Liver (tissue), 10 donors: ENCODE measurements at places on chromosomes 12 and 14.
A peak's percentile ranks its signal among the peaks of the same experiment; 100 is the strongest.

GRCh38 chr14:73660511-73660910, 15.7 kb downstream of the DNAL1 start:
- no peak overlapping the region for H3K4me3 ChIP-seq
- no peaks in the 10 kb centered on the region for H3K36me3 ChIP-seq
- DNase-seq: no peak
- no peak overlapping the region for H3K27ac ChIP-seq
- no peaks in the 10 kb centered on the region for H3K27me3 ChIP-seq

DNA sequence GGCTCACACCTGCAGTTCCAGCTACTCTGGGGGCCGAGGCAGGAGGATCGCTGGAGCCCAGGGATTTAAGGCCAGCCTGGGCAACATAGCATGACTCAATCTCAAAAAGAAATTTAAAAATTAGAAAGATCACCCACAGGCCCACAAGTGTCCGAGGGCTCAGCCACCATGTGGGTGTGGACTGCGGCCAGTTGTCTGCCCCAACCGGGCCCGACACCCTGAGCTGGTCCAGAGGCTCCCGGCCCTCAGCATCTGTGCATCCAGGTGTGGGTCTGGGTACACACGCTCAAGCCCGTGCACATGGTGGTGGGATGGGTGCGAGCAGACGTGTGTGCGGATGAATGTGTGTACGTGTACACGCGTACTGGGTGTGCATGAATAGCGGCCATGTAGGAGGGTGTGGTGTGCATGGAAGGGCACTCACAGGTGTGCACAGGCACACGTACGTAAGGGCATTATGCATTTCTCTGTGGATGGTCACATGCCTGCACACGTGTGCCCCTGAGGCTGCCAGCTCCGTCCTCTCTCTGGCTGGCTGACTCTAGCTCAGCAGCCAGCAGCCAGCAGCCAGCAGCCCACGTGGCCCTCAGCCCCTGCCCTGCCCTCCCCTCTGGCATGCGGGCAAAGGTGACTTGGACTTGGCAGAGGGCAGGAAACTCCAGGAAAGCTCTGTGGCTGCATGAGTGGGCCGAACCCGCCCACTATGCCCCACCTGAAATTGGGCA, 23.3 kb upstream of the NUDT14 start:
- H3K4me3 ChIP-seq: no peak overlapping the region
- DNase-seq: no peak
- no peaks in the 10 kb centered on the region for H3K27me3 ChIP-seq
- H3K36me3 ChIP-seq: no peaks in the 10 kb centered on the region

GRCh38 chr14:51597261-51598001, 54.3 kb upstream of the FRMD6 start:
- DNase-seq: no peak
- H3K27me3 ChIP-seq: no peaks in the 10 kb centered on the region
- no peak overlapping the region for H3K27ac ChIP-seq
- no peak overlapping the region for H3K4me3 ChIP-seq
- no peaks in the 10 kb centered on the region for H3K36me3 ChIP-seq

GRCh38 chr14:95471476-95471875, 45.0 kb downstream of the SYNE3 start:
- peaks cover 53% of the 10 kb centered on the region for H3K36me3 ChIP-seq
- no peak overlapping the region for H3K4me3 ChIP-seq
- H3K27me3 ChIP-seq: no peaks in the 10 kb centered on the region
- H3K4me1 ChIP-seq: no peaks in the 10 kb centered on the region

DNA sequence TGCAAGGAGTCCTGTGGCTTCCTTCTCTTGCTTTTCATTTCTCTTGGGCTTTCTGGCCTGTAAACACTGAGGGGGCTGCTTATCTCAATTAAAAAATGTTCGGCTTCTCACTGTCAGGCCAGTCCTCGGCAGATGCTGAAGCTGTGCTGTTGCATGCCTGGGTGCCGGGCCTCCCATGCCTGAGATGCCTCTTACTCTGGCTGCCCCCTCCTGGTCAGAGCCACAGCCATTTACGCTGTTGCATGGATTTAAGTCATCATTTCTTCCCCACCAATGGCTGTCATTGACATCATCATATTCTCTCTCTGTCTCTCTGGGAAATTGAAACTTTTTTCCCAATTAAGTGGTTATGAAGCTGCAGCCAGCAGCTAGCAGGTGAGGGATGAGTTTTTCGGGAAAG, 53.7 kb downstream of the FOXN4 start:
- H3K27ac ChIP-seq: no peak overlapping the region
- no peak overlapping the region for H3K4me3 ChIP-seq
- no peaks in the 10 kb centered on the region for H3K27me3 ChIP-seq
- DNase-seq: no peak
- H3K36me3 ChIP-seq: peaks cover 74% of the 10 kb centered on the region

DNA sequence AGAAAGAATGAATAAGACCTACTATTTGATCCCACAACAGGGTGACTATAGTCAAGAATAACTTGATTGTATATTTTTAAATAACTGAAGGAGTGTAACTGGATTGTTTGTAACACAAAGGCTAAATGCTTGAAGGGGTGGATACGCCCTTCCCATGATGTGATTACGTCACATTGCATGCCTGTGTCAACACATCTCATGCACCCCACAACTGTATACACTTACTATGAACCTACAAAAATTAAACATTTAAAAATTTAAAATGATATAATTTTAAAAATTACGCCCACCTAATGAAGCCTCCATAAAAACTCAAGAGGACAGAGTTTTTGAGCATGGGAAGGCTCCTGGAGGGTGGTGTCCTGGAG, 94.5 kb downstream of the SCARB1 start:
- H3K4me1 ChIP-seq: peaks cover 20% of the 10 kb centered on the region
- no peak overlapping the region for H3K27ac ChIP-seq
- no peak for DNase-seq
- H3K36me3 ChIP-seq: no peaks in the 10 kb centered on the region

DNA sequence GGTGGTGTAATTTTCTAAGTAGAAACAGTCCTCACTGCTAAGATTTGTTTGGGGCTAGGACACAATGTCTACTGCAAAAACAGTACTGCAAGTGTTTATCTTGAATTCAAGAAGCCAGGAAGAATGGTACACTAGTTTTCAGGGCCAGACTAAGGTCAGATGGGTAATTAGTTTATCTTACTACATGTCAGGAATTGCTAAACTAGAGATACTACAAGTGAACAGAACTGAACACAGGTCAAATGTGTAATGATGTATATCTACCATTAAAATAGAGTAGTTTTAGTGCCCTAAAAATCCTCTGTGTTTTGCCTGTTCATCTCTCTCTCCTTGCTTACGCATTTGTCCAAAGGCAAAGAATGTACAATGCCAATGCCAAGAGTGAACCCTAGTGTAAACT, 2.3 kb upstream of the RPL41 start:
- H3K27me3 ChIP-seq: no peaks in the 10 kb centered on the region
- no peak overlapping the region for H3K4me3 ChIP-seq
- H3K27ac ChIP-seq: no peak overlapping the region
- no peak for DNase-seq
- H3K36me3 ChIP-seq: peaks cover 23% of the 10 kb centered on the region
- peaks cover 6% of the 10 kb centered on the region for H3K4me1 ChIP-seq

DNA sequence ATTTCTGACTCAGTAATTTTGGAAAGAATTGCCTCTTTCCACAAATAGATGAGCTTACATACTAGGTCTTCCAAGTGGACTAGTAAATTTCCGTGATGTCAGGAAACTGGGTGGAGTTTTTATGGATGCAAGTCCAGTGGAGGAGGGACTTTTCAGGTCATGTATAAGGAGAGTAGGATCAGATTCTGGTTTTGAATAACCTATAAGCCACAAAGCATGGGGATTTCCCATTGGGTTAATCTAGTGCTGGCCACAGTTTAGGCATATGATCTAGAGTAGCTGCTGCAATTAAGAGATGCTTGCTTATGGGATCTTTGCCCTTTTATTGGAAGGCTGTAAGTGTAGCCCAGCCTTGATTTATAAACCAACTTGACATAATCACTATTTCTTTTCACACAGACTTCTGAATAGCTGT, 33.8 kb downstream of the STK38L start:
- H3K27ac ChIP-seq: peak overlapping the region; percentile 48
- H3K4me3 ChIP-seq: no peak overlapping the region
- DNase-seq: no peak
- H3K27me3 ChIP-seq: no peaks in the 10 kb centered on the region

- H3K36me3 ChIP-seq: no peaks in the 10 kb centered on the region
- H3K27ac ChIP-seq: peak overlapping the region; percentile 53
- H3K4me1 ChIP-seq: peaks cover 19% of the 10 kb centered on the region
- DNase-seq: no peak
- no peaks in the 10 kb centered on the region for H3K27me3 ChIP-seq
These were observed 9.4 kb downstream of the ART4 start for GRCh38 chr12:14833952-14834351.

DNA sequence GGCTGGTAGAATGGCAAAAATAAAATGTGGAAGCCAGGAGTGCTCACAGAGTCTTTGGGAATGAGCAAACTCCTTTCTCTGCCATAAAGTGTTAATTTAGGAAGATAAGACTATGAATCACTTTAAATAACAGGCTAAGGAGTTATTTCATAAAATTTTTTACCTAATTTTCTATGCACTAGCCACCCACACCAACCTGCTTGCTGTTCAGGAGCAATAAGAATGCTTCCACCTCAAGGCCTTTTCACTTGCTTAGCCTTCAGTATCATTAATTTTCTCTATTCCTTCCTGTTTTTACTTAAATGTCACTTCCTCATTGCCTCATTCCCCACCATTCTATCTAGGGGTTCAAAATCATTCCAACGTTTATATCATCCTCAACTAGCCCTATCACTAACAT, 326.8 kb downstream of the CCER1 start:
- no peak for DNase-seq
- H3K27me3 ChIP-seq: no peaks in the 10 kb centered on the region
- no peak overlapping the region for H3K27ac ChIP-seq
- no peaks in the 10 kb centered on the region for H3K4me1 ChIP-seq
- no peak overlapping the region for H3K4me3 ChIP-seq

GRCh38 chr12:1117371-1117770, 126.3 kb downstream of the ERC1 start:
- H3K4me1 ChIP-seq: no peaks in the 10 kb centered on the region
- no peak overlapping the region for H3K4me3 ChIP-seq
- H3K36me3 ChIP-seq: peaks cover 3% of the 10 kb centered on the region
- H3K27ac ChIP-seq: no peak overlapping the region
- H3K27me3 ChIP-seq: no peaks in the 10 kb centered on the region
- no peak for DNase-seq

DNA sequence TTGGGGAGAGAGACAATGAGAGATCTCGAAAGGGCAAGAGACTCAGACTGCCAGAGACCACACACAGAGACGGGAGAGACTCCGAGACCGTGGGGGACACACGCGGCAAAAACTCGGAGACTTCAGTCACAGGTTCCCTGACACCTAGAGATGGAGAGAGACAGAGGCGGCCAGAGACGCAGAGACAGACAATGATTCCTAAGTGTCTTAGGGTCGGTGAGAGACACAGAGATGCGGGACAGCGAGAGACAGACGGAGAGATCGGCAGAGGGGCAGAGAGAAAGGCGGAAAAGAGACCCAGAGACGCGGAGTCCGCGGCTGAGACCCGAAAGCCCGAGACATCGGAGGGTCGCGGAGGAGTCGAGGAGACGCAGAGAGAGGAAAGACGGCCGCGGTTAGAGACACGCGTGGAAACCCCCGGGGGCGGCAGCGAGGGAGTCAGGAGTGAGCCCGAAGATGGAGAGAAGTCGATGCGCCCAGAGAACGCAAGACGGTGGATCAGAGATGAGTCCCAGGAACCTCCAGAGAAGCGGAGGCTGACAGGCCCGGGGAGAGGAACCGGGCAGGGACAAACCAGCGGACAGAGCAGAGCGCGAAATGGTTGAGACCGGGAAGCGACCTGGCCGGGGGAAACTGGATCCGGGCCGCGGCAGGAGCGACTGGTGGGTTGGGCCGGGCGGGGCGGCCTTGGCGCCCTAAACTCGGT, 7.8 kb downstream of the LHX5 start:
- H3K36me3 ChIP-seq: no peaks in the 10 kb centered on the region
- H3K4me1 ChIP-seq: peaks cover 29% of the 10 kb centered on the region
- no peak overlapping the region for H3K4me3 ChIP-seq
- no peak for DNase-seq
- no peak overlapping the region for H3K27ac ChIP-seq
- peaks cover 42% of the 10 kb centered on the region for H3K27me3 ChIP-seq

GRCh38 chr14:52596320-52596719, 43.7 kb downstream of the GPR137C start:
- H3K4me1 ChIP-seq: no peaks in the 10 kb centered on the region
- no peak overlapping the region for H3K4me3 ChIP-seq
- H3K27me3 ChIP-seq: no peaks in the 10 kb centered on the region
- H3K36me3 ChIP-seq: no peaks in the 10 kb centered on the region
- DNase-seq: no peak

- H3K4me3 ChIP-seq: no peak overlapping the region
- H3K36me3 ChIP-seq: no peaks in the 10 kb centered on the region
- no peaks in the 10 kb centered on the region for H3K27me3 ChIP-seq
- peak; percentile 65 for DNase-seq
- peaks cover 39% of the 10 kb centered on the region for H3K4me1 ChIP-seq
- H3K27ac ChIP-seq: no peak overlapping the region
These were observed 23.0 kb downstream of the FAM222A start for GRCh38 chr12:109736552-109737108.

GRCh38 chr14:53167602-53168328, 14.6 kb upstream of the DDHD1 start:
- no peaks in the 10 kb centered on the region for H3K27me3 ChIP-seq
- H3K27ac ChIP-seq: no peak overlapping the region
- no peak for DNase-seq
- no peak overlapping the region for H3K4me3 ChIP-seq
- no peaks in the 10 kb centered on the region for H3K4me1 ChIP-seq
- no peaks in the 10 kb centered on the region for H3K36me3 ChIP-seq

- no peaks in the 10 kb centered on the region for H3K36me3 ChIP-seq
- no peak overlapping the region for H3K4me3 ChIP-seq
- H3K27me3 ChIP-seq: no peaks in the 10 kb centered on the region
- no peak for DNase-seq
These were observed 691.6 kb upstream of the FBXO33 start for GRCh38 chr14:40123816-40124215.

DNA sequence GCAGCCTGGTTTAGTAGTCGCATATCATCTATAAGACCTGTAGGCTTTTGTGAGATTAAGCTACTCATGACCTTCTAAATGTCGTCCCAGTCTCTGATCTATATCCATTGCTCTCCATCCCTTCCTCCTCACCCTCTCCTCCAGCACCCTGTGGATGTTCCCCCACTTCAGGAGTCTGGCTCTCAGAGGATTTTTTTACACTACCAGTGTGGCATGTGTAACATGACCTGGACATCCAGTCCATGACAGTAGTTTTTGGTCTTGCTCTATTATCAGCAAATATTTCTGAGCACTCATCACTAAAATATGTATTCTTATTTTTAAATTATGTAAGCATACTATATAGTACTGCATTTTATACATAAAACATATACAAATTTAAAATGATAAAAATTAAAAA, 142.1 kb downstream of the DYRK2 start:
- peaks cover 6% of the 10 kb centered on the region for H3K27me3 ChIP-seq
- no peak overlapping the region for H3K4me3 ChIP-seq
- no peaks in the 10 kb centered on the region for H3K4me1 ChIP-seq

DNA sequence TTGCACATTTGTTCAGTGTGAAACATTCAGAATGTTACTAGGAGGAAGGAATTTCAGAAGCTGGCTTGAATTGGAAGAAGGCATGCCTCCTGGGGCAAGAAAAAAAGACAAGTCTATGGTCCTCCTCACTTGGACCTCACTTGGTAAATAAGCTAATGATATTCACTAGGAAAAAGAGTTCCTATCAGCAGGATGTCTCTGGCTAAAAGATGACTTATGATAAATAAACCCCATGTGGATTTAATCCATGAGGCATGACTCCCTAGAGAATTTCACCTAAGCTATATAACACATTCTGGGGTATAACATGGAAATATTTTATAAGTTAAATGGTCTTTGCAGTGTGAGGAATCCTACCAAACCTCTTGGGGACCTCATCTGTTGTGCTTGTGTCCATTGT, 199.9 kb downstream of the LRIG3 start:
- no peaks in the 10 kb centered on the region for H3K36me3 ChIP-seq
- DNase-seq: no peak
- no peak overlapping the region for H3K4me3 ChIP-seq
- no peak overlapping the region for H3K27ac ChIP-seq
- no peaks in the 10 kb centered on the region for H3K27me3 ChIP-seq
